T-helper 2 cell treated with Interferon-gamma antibody and Interleukin-4, amounts not matched to agents 5 μg/mL and 100 μg/mL, for 36 hours (primary cell): ENCODE measurements at places on chromosomes 16 and 17.

GRCh38 chr17:40074871-40075200, 12.1 kb downstream of the THRA start:
- H3K4me1 ChIP-seq = peaks cover 13% of the 10 kb centered on the region
- H3K27ac ChIP-seq = no peak overlapping the region
- no peak for DNase-seq
- no peaks in the 10 kb centered on the region for H3K36me3 ChIP-seq
- H3K4me3 ChIP-seq = no peak overlapping the region
- H3K27me3 ChIP-seq = no peaks in the 10 kb centered on the region

DNA sequence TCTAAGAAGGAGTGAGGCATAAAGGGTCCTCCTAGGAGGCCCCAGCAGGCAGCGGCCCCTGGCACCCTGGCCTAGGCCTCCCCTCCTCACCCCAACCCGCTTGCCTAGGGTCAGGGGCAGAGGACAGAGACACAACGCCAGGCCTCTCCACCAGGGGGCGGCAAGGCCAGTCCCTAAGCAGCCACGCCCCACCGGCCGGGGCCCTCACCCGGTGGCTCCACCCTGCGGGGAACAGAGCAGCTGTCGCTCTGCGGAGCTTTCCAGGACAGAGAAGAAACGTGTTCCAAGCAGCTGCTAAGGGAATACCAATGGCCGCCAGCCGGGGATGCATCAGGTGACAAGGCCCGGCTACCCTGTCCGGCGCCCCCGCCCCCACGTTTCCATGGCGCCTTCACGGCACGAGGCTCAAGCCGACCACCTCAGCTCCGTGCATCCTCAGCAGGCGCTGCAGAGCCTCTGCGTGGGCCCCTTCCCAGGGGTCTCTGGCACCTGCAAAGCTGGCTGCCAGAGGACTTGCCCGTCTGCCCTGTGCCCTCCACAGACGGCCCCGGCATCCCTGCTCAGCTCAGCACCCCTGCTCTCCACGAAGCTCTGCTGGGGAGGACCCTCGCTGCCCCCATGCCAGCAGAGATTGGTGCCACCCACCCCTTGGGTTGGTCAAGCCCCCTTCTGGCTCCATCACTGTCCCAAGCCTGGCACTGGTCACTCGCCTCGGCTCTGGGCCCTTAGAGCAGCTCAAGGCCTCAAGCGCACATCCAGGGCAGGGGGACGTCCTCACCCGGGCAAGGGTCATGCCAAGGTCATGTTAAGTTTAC, 5.6 kb downstream of the ZNF598 start:
- peak; percentile 84 for DNase-seq
- no peaks in the 10 kb centered on the region for H3K27me3 ChIP-seq
- peaks cover 19% of the 10 kb centered on the region for H3K36me3 ChIP-seq

DNA sequence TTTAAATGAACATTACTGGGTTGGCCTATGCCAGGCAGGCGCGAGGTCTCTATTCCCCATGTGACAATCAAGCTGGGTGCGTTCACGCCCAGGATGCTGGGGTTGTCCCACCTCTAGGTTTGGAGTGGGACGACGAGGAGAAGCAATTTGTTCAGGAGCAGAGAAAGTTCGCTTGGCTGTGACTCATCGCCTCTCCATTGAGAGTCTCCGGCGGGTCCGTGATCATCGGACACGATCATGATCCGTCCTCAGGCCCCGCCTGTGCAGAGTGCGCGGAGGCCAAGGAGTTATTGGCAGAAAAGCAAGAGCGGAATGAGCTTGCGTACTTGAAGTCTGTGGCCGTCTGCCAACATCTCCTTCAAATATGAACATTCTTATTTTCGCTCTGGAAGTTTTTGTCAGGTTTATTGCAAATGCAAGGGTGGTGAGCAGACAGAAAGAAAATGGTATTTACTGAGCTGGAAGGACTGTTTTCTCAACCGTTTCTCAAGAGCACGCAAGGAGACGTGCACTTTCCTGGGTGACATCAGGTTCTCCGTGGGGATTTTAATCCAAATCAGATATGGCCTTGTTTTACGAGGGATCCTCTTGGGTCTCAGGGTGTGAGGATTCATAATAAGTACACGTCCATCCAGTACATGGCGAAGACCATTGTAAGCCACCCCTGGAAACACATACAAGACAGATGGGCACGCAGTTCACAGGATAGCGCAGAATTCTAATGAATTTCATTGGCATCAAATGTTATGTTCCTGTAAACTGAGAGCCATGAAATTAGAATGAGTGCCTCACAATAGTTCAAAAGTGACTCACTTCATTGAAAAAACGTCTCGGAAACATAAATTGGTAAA, 70.1 kb upstream of the CREBBP start:
- H3K36me3 ChIP-seq = no peaks in the 10 kb centered on the region
- peaks cover 23% of the 10 kb centered on the region for H3K27me3 ChIP-seq
- H3K4me3 ChIP-seq = no peak overlapping the region
- no peaks in the 10 kb centered on the region for H3K4me1 ChIP-seq

GRCh38 chr17:61129267-61130254, 270.1 kb upstream of the TBX2 start:
- H3K4me3 ChIP-seq = no peak overlapping the region
- H3K27ac ChIP-seq = no peak overlapping the region
- H3K27me3 ChIP-seq = peaks cover 2% of the 10 kb centered on the region
- peaks cover 10% of the 10 kb centered on the region for H3K4me1 ChIP-seq

- DNase-seq = no peak
- no peaks in the 10 kb centered on the region for H3K4me1 ChIP-seq
- H3K27me3 ChIP-seq = peaks cover 14% of the 10 kb centered on the region
- no peak overlapping the region for H3K27ac ChIP-seq
- H3K36me3 ChIP-seq = no peaks in the 10 kb centered on the region
Observed at GRCh38 chr17:55480631-55481315, 30.5 kb downstream of the SMIM36 start.

GRCh38 chr17:7437950-7438614, 1.2 kb upstream of the FGF11 start:
- H3K4me3 ChIP-seq = peak overlapping the region; percentile 76
- H3K36me3 ChIP-seq = peaks cover 15% of the 10 kb centered on the region
- peak overlapping the region; percentile 74 for H3K27ac ChIP-seq
- DNase-seq = peak; percentile 37
- peaks cover 27% of the 10 kb centered on the region for H3K4me1 ChIP-seq

- H3K4me3 ChIP-seq = peak within 1 kb of the TSS; percentile 74
- peaks cover 66% of the 10 kb centered on the region for H3K27me3 ChIP-seq
- DNase-seq = no peak
- H3K27ac ChIP-seq = no peak within 1 kb of the TSS
- H3K36me3 ChIP-seq = no peaks in the 10 kb centered on the region
Observed at GRCh38 chr17:73644145-73645049, at the start of gene SDK2. SDK2 (minus strand) TSS chr17:73644445; CDS start chr17:73644088, 357 bp downstream.

DNA sequence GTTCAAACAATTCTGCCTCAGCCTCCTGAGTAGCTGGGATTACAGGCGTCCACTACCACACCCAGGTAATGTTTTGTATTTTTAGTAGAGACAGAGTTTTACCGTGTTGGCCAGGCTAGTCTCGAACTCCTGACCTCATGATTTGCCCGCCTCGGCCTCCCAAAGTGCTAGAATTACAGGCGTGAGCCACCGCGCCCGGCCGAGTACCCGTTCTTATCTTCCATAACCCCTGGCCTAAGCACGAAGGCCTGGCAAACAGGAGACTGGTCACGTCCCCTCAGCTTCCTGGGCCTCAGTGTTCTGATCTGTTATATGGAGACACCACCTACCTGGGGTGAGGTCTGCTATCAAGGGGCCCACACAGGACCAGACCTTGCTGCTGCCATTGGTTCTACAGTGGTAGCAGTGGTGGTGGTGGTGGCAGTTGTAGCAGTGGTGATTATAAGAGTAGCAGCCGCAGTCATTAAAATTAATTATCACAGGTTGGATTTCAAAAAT, 1.3 kb downstream of the SLC5A10 start:
- no peak overlapping the region for H3K4me3 ChIP-seq
- H3K27me3 ChIP-seq = peaks cover 7% of the 10 kb centered on the region
- no peak overlapping the region for H3K27ac ChIP-seq
- DNase-seq = no peak

DNA sequence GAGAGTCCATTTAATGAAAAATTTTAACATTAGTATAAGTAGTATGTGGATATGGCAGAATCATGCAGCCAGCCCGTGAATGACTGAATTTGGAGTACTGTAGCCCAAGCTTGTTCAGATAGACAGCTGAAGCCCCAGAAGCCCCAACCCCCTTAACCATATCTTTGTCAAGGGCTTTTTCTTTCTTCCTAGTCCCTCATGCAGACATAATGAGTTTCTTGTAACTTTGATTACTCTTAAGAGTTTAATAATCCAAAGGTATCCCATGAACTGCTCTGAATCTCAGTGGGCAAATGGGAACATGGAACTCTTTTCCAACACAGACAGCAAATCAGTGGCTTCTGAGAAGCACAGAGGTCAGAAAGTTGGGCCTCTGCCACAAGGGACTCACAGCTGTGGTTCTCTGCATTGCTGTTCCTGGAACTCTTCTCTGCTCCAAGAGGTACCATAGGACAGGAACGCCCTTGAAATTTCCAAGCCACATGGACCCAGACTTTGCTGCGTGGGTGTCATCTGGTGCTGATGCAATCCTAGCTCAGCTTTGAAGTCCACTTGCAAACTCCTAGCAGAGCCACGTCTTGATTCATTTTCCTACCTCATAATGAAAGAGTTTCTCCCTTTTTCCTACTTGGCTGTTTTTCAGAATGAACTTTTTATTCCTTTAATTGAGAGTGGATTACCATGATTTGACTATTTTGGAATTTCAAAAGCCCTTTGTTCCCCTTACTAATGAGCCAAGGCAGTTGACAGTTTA, 18.1 kb downstream of the LYRM1 start:
- H3K27me3 ChIP-seq = no peaks in the 10 kb centered on the region
- no peak overlapping the region for H3K27ac ChIP-seq
- H3K4me3 ChIP-seq = no peak overlapping the region
- no peak for DNase-seq
- peaks cover 19% of the 10 kb centered on the region for H3K4me1 ChIP-seq

- H3K4me1 ChIP-seq = no peaks in the 10 kb centered on the region
- H3K27ac ChIP-seq = no peak overlapping the region
- H3K4me3 ChIP-seq = no peak overlapping the region
Observed at GRCh38 chr16:19935694-19936093, 51.0 kb upstream of the GPRC5B start.

DNA sequence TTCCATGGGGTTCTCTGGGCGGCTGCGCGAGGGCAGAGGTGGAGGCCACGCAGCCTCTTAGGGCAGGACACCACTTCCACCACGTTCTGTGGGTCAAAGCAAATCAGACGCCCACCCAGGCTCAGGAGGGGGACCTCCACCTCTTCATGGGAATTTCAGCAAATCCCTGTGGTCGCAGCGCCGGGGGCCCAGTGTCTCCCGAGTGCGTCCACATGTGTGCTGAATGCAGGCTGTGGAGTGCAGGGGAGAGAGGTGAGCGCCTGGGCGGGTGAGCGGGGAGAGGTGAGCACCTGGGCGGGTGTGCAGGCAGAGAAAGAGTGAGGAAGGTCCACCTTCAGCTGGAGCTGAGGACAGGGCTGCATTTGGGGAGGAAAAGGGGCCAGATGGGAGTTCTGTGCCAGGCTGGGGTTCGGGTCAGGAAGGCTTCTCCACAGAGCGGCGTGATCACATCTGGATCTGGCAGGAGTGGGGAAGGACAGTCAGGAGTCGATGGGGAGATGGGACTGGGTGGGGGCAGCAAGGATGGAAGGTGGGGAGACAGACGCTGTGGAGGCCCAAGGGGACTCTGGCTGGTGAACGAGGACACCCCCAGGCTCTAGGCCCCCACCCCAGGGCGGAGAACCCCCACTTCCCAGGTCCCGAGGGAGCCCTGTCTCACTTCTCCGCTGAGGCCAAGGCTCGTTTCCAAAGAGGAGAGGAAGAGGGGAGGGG, 36.8 kb upstream of the CBFA2T3 start:
- H3K36me3 ChIP-seq = no peaks in the 10 kb centered on the region
- no peaks in the 10 kb centered on the region for H3K27me3 ChIP-seq
- no peaks in the 10 kb centered on the region for H3K4me1 ChIP-seq
- no peak overlapping the region for H3K27ac ChIP-seq

DNA sequence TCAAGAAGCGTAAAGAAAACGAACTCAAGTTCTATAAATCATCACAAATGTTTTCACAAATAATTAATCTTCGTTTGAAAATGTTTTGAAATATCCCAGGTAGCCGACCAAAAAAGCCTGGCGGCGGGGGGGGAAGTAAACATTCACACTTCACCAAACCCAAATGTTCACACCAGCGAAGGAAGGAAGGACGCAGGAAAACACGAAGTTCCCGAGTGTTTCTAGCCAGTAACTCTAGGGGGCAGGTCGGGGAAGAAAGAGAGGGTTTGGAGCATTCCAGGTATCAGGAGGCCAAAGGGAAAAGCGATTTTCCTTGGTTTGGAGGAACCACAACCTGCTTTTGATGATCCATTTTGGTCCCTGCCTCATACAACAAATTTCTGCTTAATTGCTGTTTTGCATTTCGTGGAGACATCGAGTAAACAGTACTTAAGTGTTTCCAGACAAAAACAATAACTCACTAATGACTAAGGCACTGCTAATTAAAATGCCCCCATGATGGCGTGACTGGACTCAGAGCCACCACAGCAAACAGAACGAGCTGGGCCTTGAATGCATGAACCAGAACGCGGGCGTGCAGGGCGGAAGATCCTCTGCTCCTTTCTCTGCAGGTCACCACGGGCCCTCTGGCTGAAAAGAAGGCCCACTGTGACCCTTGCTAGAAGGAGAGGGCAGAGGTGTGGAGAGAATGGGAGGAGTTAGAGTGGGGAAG, 16.6 kb downstream of the ZFHX3 start:
- no peak overlapping the region for H3K4me3 ChIP-seq
- H3K27me3 ChIP-seq = peaks cover 24% of the 10 kb centered on the region
- no peak overlapping the region for H3K27ac ChIP-seq
- DNase-seq = no peak
- H3K36me3 ChIP-seq = no peaks in the 10 kb centered on the region
- peaks cover 3% of the 10 kb centered on the region for H3K4me1 ChIP-seq

- H3K36me3 ChIP-seq = no peaks in the 10 kb centered on the region
- H3K27ac ChIP-seq = no peak overlapping the region
Observed at GRCh38 chr16:17084130-17084529, 386.6 kb downstream of the XYLT1 start.

DNA sequence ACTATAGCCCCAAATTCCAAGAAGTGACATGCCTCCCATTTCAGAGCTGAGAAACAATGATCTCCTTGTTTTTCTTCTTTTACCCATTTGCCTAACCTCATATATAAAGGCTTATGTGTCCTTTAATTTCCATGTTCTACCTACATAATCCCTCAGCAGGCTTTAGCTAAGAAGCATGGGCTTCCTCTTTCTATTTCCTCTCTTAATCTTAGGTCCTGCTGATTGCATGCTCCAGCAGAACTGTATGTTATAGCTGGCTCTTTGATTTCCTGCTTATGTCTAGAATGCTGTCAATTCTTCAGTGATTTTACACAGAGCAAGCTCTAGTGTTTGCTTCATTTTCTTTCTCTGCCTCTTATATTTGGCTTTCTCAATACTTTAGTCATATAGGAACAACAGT, 151.7 kb upstream of the COX10 start:
- no peak overlapping the region for H3K27ac ChIP-seq
- DNase-seq = no peak
- no peak overlapping the region for H3K4me3 ChIP-seq
- no peaks in the 10 kb centered on the region for H3K27me3 ChIP-seq
- H3K36me3 ChIP-seq = no peaks in the 10 kb centered on the region

GRCh38 chr16:27275394-27275793, 6.8 kb upstream of the NSMCE1 start:
- peaks cover 11% of the 10 kb centered on the region for H3K36me3 ChIP-seq
- peak overlapping the region; percentile 59 for H3K27ac ChIP-seq
- no peak for DNase-seq
- no peaks in the 10 kb centered on the region for H3K27me3 ChIP-seq
- H3K4me1 ChIP-seq = peaks cover 61% of the 10 kb centered on the region
- H3K4me3 ChIP-seq = peak overlapping the region; percentile 1
